D721Med (cell line): ENCODE measurements at places on chromosomes 7 and 10.

DNA sequence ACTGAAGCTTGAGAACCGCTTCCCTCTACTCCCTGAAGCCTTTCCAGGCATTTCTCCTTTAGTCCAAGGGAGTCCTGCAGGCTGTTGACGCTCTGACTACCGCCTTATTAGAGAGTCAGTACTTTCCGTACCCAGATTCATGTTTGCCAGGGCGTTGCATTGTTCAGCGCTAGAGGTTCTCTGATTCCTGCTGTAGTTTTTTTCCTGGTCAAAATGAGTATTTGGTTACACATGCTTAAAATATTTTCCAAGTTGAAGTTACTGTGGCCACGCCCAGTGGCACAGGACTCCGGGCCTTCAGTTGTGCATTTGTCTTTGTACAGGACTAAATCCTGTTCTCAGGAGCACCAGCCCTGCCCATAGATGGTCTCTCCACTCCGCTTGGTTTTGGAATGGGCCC lies 7.9 kb downstream of the MTURN start:
- DNase-seq: no peak

- DNase-seq: no peak
Observed at GRCh38 chr7:104998040-104998752, 15.8 kb upstream of the KMT2E start.

- no peak for DNase-seq
Observed at GRCh38 chr7:79461660-79462059, 8.2 kb upstream of the MAGI2 start.

- no peak for DNase-seq
Observed at GRCh38 chr10:102407425-102408130, 11.0 kb downstream of the PSD start.

GRCh38 chr7:55549457-55549856 lies 22.8 kb downstream of the VOPP1 start:
- no peak for DNase-seq

DNA sequence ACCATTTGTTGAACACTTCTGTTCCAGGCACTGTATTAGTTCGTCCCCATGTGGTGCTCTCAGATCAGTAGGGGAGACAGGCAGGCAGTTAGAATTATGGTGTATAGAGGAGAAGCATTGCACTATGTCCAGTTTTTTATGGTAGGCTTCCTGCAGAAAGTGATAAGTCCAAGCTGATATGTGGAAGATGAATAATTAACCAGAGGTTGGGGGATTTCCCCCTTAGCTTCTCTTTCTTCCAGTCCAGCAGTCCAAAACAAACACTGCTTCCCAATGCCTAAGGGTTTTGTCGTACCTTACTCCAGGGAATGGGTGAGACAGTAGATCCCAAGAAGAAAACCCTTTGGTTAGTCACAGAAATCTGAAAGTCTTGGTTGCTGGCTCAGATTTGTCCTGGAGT lies 19.2 kb downstream of the HIF1AN start:
- DNase-seq: no peak

DNA sequence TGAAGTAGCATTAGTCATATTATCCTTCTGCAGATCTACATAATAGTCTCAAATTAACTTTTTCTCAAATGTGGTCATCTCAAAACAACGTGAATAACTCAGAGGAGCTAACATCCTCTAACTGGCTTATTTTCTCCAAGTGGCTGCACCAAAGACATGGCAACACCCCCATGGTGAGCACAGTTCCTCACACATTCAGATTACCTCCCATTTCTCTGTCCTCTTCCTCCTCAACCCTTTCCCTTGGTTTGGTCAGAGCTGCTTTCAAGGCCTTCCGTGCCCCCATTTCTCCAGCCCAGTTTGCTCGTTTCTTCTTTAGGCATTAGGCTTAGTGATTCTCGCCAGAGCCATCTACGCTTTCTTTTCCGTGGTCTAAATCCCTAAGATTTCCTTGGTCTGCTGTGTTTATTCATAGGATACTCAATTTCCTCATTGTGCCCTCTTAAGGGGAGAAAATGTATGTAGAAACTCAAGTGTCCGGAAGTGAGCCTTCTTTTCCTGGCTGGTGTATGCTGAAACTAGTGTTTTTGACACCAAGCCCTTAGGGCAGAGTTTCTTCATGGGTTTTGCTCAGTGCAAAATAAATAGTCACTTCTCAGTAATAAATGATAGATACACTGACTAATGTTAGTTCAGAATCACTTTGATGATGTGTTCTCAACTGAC lies 2.6 kb downstream of the MET start:
- DNase-seq: no peak

DNA sequence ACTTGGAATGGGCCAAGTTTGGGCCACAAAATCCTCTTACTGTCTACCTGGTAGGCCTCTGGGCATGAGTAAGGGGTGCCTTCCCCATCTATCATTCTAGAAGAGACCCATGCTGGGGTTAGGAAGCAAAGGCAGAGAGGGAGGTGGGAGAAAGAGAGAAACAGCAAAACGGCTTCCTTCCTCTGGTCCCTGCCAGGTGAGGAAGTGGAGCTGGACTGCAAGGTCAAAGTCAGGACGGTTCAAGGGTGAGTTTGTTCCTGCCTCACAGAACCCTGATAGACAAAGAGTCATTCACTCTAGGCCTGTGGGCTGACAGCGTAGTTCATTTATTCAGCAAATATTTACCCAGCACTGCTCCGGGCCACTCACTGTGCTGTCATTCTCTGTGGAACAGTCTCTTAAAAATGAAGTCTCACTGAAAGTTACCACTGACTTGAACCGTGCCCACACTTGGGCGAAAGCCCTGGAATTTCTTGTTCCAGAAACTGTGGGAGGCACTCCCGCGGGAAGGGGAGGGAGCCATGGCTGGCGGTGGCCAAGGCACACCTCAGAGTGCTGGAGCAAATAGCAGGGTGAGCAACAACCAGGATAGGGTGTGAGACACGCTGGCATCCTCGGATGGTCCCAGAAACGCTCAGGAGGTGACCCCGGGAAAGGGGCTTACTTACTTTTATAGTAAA lies 26.2 kb upstream of the ECHDC3 start:
- no peak for DNase-seq

GRCh38 chr10:64586934-64587503 lies 1065.8 kb downstream of the REEP3 start:
- no peak for DNase-seq

DNA sequence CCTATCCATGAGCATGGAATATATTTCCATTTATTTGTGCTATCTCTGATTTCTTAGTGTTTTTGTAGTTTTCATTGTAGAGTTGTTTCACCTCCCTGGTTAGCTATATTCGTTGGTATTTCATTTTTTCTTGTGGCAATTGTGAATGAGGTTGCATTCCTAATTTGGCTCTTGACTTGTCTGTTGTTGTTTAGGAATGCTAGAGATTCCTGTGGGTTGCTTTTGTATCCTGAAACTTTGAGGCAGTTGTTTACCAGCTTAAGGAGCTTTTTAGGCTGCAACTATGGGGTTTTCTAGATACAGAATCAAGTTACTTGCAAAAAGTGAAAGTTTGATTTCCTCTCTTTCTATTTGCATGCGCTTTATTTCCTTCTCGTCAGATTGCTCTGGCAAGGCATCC lies 304.7 kb upstream of the GRM3 start:
- no peak for DNase-seq

DNA sequence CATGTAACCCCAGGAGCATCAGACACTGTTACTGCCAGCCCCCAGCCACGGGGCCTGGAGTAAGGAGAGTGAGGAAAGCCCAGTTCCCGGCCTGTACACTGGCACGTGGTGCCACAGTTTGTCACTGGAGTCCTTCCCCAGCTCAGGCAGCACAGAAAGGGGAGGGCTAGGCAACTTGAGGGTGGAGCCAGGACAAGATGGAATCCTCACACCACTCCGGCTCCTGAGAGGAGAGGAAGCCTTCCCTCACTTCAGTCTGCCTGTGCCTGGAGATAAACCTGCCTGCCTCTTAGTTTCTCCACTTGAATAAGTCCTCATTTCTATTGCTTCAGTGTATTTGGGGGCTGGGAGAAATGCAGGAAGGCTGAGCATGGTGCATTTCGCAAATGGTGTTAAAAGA lies 176.0 kb downstream of the KIAA1217 start:
- DNase-seq: no peak

GRCh38 chr7:127885222-127885772 lies 145.9 kb downstream of the LRRC4 start:
- DNase-seq: no peak

DNA sequence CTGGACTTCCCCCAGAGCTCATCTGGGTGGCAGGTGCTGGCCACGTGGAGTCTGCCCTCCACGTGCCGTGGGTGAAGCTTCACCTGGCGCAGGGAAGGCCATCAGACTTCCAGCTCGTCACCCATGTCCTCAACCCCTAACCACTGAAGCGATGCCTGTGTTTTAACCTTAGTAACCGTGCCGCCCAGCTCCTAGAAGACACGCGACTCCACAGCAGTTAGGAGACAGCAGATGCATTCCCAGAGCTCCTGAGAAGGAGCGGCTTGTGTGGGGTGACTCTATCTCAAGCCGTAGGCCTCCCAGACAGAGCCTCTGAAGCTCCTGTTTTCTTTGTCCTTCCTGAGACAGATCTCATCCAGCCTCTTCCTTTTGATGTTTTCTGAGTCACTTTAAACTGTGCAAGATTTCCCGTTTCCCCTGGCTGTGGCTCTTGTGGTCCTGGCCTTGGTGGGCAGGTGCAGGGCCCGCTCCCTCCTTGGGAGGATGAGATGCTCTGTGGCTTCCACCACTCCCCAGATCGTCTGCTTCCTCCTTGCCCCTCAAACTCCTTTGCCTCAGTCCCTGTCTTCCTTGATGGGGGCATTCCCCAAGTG lies 41.4 kb upstream of the AP5Z1 start:
- no peak for DNase-seq

- DNase-seq: no peak
Observed at GRCh38 chr10:49429458-49429857, 33.6 kb upstream of the DRGX start.

DNA sequence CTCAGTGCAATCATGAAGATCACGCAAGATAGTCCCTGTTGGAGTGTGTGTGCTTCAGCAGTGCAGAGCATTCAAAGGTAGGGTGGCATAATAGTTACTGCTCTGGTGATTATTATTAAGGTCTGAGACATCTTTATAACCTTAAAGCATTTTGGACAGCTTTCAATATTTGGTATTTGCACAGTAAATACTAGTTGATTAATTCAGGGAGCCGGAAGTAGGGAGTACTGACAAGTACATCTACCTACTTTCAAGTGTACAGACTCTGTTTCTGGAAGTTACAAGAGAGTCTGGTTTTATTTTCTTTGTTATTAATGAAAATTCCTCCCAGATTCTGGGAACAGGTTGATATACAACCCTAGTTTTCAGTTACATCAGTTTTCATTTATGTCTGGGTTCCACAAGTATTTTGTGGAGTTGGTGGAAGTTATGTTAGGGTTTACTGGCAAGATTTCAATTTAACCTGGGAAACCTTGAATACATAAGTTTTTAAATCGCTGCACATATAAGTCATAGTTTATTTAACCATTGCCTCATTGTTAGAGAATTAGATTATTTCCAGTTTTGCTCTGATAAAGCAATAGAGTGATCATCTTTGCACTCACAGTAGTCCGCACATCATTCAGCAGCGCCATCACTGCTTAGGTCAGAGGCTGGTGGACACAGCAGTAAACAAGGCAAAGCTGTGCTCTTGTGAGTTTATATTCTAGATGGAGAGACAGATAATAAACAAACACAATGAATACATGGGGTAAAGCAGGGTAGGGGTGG lies 366.6 kb downstream of the REEP3 start:
- DNase-seq: no peak

DNA sequence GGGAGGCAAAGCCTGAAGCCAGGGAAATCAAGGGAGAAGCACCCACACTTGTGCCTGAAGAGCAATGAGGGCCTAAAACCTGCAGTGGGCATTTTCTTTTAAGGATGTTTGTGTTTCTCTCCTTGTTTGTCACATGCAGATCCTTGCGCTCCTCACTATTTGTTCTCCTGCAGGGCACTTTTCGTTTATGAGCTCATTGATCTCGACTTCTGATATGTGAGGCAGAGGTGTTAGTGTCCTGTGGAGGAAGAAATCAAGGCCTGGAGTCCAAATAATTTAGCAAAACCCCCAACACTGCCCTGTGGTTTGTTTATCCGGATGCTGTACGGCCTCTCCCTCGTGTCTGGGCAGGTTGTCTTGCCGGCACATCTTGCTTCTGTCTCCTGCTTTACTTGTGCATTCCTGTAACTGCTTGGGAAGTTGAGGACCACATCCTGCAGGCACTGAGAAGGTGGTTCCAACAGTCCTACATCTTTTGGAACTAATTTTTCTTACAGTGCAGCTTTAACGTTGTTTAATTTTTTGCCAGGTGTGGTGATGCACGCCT lies 13.7 kb downstream of the UBE3C start:
- no peak for DNase-seq

DNA sequence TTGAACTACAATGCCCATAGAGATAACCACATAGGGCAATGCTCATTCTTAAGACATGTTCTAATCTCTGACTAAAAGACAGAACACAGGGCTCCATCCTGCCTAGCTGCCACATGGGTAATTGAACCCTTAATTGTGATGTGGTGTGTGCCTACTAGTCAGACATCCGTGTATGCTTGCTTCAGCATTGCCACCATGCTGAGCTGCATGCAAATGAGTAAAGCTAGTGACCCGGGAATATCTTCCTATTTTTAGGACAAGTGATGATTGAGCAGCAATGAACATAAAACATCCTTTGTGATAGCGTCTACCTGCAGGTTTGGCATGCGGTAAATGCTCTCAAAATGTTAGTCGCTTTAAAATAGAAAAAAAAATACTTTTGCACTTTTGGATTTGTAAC lies 115.8 kb downstream of the MAGI2 start:
- DNase-seq: no peak

- no peak for DNase-seq
Observed at GRCh38 chr10:124508070-124508667, 46.5 kb downstream of the LHPP start.

DNA sequence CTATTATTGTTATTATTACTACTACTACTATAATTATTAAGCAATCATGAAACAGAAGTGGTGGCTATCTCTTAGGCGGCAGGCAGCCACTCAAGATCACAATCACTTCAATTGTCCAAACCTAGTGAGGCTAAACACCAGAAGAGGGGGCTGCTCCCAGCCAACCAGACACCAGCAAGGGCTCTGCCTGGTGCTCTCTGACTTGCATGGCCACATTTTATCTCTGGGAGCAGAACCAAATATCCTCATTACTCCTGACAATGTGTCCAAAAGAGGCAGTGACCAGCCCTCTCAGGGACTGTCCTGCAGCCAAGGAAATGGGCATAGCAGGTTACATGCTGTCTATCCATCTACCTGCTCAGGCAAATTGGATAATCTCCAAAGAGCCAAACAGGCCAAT lies 187.4 kb upstream of the PDE1C start:
- DNase-seq: no peak

DNA sequence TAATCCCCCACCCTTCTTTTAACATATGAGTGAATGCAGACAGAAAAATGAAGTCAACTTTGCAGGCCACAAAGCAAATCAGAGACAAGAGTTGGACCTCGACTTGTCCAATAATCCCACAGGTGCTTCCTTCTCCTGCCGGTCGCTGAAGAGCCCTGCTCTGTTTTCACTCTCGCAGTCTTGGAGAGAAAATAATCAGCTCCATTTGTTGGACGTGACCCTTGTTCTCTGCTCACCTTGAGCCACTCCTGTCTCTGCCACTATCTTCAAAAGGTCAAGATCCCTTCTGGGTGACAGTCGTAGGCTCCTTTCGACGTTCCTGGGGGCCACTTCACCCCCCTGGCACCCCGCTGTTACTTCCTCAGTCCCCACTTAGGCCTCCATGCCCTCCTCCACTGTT lies 2.8 kb upstream of the KLF6 start:
- no peak for DNase-seq

- DNase-seq: no peak
Observed at GRCh38 chr7:100485471-100485876, 1.7 kb downstream of the NYAP1 start.

- DNase-seq: no peak
Observed at GRCh38 chr7:132966754-132967469, 115.0 kb downstream of the CHCHD3 start.

- no peak for DNase-seq
Observed at GRCh38 chr7:120553491-120553890, 280.5 kb downstream of the KCND2 start.
